Right cardiac atrium (tissue), 5 donors: ENCODE measurements at places on chromosomes 13 and 19. TPM values are rescaled to one million over a fixed set of nuclear protein-coding genes. Genes with fewer than 3 reads are reported as not detected.
A peak's percentile ranks its signal among the peaks of the same experiment; 100 is the strongest.

The EPSTI1 gene
- total RNA-seq: 4.8 TPM

The ZNF208 gene
- 51.9 TPM for total RNA-seq

The A1BG gene
- 24.0 TPM for total RNA-seq

The PSPN gene
- total RNA-seq: 0.68 TPM

The KLK4 gene
- not detected for total RNA-seq

The RNF6 gene
- total RNA-seq: 21.5 TPM

The SYCN gene
- total RNA-seq: not detected

The IL11 gene
- not detected for total RNA-seq

- DNase-seq: peak; percentile 85
These were observed 27.0 kb downstream of the NFIX start for GRCh38 chr19:13022111-13022858.

DNA sequence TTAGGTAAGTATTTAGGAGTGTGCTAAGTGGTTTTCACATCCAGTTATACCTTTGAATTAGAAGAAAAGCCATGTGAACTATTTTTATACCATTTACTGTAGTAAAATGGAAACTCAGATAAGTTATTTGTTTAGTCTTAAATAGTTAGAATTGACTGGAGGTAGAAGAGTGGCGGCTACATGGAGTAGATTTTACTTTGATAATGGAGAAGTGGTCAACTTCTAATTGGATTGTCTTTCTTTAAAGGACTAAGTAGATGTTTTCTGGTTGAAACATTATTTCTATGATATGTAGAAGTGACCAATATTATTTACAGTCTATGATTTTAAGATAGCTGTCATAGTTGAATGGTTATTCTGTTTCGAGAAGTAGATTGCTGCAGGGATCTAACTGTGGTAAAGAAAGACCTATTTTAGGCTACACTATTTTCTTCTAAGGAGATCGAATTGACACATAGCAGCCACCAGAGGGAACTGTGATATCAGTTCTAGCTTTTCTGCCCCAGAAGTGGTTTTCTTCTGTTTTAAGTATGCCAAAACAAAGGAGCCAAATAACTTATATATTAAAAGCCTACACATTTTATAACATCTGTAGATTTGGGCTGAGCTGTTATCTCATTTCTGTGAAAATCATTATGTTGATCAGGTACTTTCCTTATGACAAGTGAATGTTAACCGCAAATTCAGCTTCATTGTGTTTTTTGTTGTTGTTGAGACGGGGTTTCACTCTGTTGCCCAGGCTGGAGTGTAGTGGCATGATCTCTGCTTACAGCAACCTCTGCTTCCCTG is 26.1 kb downstream of the ZMYM2 start:
- no peak for DNase-seq

- DNase-seq: no peak
These were observed 14.8 kb downstream of the RABAC1 start for GRCh38 chr19:41944336-41944735.

DNA sequence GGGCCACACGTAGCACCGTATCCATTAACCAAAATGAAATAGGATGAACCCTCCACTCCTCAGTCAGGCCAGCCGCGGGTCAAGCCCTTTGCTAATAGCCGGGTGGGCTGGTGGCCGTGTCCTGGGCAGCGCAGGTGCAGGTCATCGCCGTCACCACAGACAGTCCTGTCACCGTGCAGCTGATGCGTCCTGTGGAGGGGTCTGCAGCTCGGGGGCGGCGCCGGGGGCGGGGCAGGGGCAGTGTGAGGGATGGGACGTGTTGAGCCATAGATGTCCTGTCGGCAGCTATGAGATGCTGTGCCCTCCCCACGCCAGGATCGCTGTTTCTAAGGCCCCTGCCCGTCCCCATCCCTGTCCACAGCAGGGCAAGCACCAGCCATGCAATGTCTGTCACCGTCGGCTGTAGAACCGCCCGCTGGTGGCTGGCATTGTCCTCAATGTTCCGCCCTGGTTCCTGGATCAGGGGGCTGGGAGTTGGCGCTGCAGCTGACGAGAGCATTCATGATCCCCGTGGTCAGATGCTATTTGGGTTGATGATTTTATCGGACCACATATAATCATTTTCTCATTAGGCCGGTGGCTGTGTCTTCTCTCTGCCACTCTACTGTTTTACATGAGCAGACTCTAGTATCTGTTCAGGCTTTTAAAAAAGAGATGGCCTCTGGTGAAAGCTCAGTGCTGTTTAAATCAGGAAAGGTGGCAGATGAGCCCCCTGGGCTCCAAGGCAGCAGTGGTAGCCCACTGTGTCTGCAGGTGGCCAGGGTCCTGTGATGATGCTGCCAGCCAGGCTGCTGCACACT is 126.1 kb downstream of the KDM4B start:
- no peak for DNase-seq

DNA sequence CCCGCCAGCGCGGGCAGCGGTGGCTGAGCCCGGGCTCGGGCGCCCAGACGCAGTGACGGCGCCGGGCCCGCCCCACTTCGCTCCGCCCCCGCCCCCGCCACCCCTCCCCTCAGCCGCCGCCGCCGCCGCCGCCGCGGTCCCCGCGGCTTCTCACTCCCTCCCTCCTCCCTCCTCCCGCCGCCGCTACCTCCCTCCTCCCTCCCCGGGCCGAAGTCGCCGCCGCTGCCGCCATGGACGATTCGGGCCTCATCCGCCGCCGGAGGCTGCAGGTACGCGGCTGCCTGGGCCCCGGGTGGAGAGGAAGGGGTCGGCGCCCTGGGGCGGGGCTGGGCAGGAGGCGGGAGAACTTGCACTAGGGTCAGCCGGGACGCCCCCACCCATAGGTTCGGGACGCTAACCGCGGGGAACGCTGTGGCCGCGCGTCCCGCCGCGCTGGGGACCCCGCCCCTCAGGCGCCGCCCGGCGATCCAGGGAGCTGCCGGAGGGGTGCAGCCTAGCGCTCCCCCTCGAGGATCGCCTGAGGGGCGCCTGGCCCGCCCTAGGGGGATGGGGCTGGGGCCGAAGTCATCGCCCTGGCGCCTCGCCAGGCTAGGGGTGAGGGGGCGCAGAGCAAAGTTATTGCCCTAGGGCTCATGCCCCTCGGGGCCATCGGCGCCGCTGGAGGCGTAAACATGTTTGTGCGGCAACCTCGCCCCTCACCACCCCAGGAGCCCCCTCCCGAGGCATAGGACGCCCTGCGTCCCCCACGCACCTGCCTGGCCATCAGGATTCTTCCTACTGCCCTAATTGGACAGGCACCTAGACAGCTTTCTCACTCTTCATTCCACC is 427 bp downstream of the RTBDN start:
- DNase-seq: peak; percentile 53

DNA sequence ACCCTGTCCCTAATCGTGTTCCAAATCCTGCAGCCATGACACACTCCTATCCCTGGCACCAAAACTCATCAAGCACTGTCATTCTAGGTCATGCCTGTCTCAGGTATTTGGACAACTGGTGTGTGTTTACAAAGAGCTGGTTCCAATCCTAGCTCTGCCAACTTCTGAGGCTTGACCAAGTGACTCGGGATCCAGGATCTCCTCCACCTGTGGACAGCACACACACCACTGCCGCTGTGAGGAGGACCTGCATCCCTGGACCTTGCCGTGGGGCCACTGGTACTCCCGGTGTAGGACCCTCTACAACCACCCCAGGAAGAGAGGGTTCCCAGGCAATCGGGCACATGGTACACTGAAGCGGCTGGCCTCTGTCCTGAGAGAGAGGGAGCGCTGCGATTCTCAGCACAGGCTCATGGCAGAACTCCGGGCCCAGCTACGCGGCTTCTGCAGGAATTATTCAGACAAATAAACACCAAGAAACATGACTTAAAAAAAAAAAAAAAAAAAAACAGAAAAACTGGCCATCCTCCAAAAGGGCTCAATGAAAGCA is 20.4 kb downstream of the MLLT1 start:
- no peak for DNase-seq

DNA sequence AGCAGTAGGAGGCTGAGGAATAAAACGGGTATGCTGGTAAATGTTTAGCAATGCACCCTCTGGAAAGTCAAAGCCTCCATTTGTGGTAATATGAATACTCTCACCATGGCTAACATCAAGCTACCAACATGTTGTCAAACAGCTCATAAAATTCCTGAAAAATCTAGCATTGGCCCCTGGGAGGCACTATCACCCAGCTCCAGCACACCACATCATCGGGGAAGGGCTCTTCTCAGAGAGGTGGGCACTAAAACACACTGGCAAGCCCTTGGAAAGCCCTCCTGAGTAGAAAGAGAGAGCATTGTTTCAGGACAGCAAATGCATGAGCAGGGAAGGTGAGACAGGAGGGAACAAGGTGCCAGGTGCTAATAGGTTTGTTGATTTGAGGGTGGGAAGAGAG is 53.9 kb upstream of the FLT1 start:
- DNase-seq: no peak

DNA sequence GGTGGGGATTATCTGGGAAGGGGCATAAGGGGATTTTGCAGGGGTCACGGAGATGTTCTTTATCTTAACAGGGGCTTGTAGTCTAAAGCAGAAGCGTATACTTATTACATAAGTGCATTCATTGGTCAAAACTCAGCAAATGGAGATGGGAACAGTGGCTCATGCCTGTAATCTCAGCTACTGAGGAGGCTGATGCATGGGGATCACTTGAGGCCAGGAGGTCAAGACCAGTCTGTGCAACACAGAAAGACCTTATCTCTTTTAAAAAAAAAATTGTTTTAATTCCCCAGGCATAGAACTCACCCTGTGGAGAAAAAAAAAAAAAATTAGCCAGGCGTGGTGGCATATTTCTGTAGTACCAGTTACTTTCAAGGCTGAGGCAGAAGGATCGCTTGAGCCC is 18.9 kb downstream of the FAM187B start:
- DNase-seq: no peak

GRCh38 chr13:103315711-103316110 is 249.5 kb upstream of the SLC10A2 start:
- DNase-seq: no peak

DNA sequence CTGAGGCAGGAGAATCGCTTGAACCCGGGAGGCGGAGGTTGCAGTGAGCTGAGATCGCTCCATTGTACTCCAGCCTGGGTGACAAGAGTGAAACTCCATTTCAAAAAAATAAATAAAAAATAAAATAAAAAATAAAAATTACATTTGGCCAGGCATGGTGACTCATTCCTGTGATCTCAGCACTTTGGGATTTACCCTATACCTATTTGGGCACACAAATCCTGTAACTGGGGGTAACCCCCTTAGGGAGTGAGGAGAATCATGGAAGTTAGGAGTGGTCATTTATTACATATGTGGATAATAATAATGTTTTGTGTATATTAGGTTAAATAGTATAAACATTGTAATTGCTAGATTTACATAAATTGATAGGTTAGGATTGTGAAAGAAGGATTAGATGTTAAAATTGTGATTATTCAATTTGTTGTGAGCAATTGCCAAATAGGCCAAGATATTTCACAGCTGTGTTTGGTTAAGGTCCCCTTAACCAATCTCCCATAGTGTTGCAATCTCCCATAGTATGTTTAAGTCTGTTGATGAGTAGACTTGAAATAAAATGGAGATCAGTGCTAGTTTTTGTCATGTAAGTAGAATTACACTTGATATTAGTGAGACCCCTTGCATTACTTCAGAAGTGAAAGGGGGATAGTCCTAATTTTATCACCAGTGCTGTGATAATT is 30.7 kb downstream of the ZNF844 start:
- DNase-seq: no peak

DNA sequence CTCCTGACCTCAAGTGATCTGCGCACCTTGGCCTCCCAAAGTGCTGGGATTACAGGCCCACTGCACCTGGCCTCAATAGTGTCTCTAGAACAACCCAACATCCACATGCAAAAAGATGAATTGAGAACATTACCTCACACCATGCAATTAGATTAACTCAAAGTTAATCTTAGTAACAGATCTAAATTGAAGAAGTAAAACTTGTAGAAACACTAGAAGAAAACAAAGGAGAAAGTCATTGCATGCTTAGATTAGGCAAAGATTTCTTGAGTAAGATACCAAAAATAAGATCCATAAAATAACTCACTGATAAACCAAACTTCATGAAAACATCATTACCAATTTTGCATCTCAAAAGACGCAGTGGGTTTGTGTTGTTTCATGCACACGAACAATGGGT is 2.8 kb downstream of the CPAMD8 start:
- no peak for DNase-seq

GRCh38 chr13:25351404-25351803 is 20.4 kb upstream of the ATP8A2 start:
- no peak for DNase-seq

GRCh38 chr19:4362831-4363545 is 19.6 kb downstream of the MPND start:
- peak; percentile 61 for DNase-seq

GRCh38 chr19:13920940-13921747 is 15.1 kb downstream of the CC2D1A start:
- DNase-seq: no peak

GRCh38 chr13:40388617-40389016 is 277.8 kb downstream of the FOXO1 start:
- DNase-seq: no peak

GRCh38 chr13:50845211-50845610 is 1.7 kb upstream of the DLEU7 start:
- no peak for DNase-seq

DNA sequence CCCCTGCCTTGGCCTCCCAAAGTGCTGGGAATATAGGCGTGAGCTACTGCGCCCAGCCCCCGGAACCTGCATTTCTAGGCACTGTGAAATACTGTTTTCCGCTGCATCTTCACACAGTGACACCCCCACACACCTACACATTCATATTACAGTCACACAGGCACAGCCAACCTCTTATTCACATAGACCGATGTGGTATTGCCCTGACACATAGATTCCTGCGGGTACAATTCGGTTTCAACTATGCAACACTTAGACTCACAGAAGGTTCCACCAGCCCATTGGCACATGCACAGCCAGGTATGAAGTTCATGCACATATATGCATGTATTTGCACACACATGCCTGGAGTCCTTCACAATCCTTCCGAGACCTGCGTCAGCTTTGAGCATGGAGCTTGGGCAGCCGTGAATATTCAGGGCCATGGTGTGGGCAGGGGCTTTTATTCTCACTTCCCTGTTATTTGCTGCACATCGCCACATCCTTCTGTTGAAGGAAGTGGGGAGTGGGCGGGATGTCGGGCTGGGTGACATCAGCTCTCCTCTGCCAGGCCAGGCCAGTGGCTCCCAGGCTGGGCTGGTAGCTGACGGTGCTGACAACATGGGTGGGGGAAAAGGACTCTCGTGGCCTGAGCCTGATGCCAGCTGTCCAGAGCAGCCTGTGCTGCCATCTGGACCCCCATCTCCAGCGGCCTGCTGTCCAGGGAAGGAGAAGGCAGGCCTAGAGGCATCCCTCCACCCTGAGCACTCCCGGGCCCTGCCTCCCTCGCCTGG is 5.4 kb upstream of the CDC37 start:
- peak; percentile 79 for DNase-seq
